CD8-positive, alpha-beta T cell (primary cell): ENCODE measurements at places on chromosomes 12 and 14. TPM values are rescaled to one million over a fixed set of nuclear protein-coding genes. Genes with fewer than 3 reads are reported as not detected.

Gene LEMD3
- total RNA-seq: 77.9 TPM

Gene TMPRSS12
- not detected for total RNA-seq

Gene TBC1D30
- 0.14 TPM for total RNA-seq

Gene ADAM21
- total RNA-seq: not detected

Gene MYH6
- not detected for total RNA-seq

Gene SLC2A14
- total RNA-seq: 0.89 TPM

Gene REP15
- not detected for total RNA-seq

Gene CCDC88C
- total RNA-seq: 273 TPM

Gene NOS1
- total RNA-seq: not detected

Gene RD3L
- total RNA-seq: not detected

Gene PPP4R4
- not detected for total RNA-seq

Gene TESPA1
- 84.8 TPM for total RNA-seq

Gene AMN
- 4.3 TPM for total RNA-seq

Gene KLHL33
- 0.11 TPM for total RNA-seq

Gene FLRT2
- not detected for total RNA-seq

Gene ADAM20
- 0.33 TPM for total RNA-seq

Gene NR2C1
- 40.7 TPM for total RNA-seq

Gene LIN52
- 6.1 TPM for total RNA-seq

Gene LUM
- total RNA-seq: not detected

Gene ITGA7
- total RNA-seq: 1.1 TPM

Gene HOXC12
- total RNA-seq: not detected

Gene IL22
- total RNA-seq: not detected
